ENCODE measurements at places on chromosomes 4 and X.

DNA sequence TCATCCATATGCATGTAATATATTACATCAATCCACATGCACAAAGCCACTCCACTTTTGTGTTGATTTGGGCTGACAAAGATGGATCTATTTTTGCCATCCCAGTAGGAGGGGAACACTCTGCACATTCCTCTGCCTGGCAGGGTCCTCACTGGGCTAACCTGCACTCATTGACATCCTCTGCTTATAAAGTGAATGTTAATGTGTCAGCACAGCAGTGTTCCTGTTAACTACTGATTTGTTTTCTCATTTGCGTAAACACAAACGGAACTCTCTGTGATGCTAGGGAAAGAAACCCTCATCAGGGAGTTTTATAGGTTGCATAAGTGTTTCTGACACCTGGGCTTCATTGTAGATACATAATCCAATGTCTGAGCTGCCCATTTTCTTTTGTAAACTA is 826.0 kb downstream of the RAB28 start:
- no peak for DNase-seq

DNA sequence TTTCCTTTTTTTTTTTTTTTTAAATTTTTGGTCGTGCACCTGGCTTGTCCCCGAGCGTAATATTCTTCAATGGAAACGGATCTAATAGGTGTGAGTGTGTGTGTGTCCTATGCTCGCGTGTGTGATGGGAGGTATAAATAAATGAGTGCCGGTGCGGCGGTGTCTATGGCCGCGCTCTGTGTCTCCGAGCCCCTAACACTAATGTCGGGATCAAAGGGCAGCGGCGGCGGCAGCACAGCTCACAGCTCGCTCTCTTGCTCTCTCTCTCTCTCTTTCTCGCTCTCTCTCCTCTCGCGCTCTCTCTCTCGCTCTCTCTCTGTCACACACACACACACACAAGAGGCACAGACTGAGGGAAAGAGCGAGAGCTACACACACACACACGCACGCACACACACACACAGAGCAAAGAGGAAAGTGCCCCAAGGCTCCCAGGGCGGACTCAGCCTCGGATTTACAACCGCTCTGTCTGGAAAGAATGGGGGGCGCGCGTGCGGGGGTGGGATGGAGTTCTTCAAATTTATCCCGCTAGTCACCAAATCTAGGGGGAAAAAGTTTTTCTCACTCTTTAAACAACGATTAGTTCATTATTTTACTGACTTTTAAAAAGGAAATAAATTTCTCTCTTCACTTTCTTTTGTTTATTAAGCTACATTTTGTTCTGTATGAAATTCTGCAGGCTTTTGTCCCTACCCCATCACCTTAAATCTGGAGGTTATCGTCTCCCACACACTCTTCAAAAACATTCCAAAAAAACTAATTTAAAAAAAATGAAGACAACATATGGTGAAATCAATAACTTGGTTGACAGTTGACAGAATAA is at the start of gene ZNF827:
Gene ZNF827, minus strand, starts transcription at position 206 of the 823 bp plus-strand sequence. CDS start 416 bp downstream, outside the sequence.
- DNase-seq = no peak

GRCh38 chr4:170391066-170391740 is 301.4 kb upstream of the AADAT start:
- no peak for DNase-seq

DNA sequence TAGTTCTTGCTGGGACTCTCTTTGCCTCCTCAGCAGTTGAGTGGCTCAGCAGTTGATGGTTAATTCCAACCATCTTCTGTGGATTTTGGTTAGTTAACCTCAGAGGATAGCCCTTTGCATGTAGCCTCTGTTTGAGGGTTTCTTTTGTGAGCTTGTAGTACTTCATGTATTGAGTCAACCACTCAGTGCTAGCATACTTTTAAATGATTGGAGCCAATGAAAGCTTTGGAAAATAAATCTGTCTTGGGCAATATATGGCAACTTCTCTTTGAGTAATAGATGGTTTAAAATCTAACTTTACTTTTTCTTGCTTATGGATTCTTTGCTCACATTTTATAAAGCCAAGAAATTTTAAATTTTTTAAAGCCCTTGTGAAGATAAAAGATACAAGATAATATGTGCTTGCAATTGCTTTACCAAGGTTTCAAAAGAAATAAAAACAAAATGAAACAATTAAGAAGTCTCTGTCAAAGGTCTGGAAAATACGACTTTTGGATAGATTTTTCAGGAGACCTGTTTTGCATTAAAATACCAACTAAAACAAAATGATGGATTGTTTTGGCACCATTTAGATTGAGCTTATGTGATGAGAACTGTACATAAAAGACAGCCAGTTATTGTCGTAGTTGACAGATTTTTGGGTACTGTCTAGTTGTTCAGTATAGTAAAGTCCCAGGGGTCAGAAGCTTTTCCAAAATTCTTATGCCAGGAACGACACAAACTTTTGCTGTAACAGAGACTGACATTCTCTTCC is 181.9 kb downstream of the SPRY1 start:
- DNase-seq = no peak

DNA sequence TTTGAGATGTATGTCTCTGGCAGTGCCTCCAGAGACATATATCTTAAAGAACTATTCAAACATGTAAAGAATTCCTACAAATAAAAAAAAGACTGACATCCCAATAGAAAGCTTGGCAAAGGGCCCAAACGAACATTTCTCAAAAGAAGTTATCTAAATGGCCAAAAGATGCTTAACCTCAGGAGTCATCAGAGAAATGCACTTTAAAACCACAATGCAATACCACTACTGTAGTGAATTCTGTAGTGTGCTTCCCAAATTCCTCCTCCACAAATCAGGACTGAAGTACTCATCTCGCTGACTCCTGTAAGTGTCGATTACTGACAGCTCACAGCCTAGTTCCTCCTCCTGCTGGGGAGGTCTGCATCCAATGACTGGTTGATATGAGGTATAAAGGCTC is 129.0 kb upstream of the MAMLD1 start:
- no peak for DNase-seq

DNA sequence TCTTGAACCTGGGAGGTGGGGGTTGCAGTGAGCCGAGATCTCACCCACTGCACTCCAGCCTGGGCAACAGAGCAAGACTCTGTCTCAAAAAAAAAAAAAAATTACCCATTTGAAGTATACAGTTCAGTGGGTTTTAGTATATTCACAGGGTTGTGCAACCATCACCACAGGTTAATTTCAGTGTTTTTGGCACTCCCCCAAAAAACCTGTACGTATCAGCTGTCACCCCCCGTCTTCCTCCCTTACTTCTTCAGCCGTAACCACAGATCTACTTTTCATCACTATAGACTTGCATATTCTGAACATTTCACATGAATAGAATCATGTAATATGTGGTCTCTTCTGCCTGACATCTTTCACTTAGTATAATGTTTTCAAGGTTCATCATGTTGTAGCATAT is 11.7 kb upstream of the PTTG2 start:
- no peak for DNase-seq

DNA sequence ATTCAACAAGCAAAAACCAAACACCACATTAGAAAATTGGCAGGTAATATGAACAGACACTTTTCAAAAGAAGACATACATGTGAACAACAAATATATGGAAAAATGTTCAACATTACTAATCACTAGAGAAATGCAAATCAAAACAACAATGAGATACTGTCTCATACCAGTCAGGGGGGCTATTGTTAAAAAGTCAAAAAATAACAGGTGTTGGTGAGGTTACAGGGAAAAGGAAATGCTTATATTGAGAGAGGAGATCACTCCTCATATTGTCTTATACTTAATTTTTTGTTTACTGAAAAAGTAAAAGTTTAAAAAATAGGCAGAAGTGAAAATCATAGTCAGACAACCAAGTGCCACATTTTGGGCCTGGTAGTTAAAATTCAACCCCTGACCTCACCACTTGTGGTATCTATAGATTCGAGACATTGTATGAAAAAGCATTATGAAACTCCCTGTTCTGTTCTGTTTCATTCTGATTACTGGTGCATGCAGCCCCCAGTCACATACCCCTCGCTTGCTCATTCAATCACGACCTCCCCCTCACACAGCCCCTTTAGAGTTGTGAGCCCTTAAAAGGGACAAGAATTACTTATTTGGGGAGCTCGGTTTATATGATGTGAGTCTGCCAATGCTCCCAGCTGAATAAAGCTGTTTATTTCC is 153.7 kb upstream of the FGF16 start:
- DNase-seq = no peak

- DNase-seq = no peak
Observed at GRCh38 chrX:47129899-47130358, 14.6 kb downstream of the NDUFB11 start.

GRCh38 chrX:38563030-38563429 is 1.7 kb downstream of the TSPAN7 start:
- no peak for DNase-seq

DNA sequence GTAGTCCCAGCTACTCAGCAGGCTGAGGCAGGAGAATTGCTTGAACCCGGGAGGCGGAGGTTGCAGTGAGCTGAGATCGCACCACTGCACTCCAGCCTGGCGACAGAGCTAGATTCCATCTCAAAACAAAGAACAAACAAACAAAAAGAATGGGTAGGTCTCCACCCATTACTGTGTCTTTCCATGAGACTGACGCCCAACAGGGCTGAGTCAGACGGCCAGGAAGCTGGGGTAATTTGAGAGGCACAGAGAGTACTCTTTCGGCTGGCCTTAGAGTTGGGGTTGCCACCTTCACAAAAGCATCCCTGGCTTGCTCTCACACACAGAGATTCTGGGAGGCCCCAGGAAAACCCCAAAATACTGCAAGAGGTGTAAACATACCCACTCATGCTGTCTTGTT is 72.0 kb upstream of the DHRSX start:
- DNase-seq = no peak

DNA sequence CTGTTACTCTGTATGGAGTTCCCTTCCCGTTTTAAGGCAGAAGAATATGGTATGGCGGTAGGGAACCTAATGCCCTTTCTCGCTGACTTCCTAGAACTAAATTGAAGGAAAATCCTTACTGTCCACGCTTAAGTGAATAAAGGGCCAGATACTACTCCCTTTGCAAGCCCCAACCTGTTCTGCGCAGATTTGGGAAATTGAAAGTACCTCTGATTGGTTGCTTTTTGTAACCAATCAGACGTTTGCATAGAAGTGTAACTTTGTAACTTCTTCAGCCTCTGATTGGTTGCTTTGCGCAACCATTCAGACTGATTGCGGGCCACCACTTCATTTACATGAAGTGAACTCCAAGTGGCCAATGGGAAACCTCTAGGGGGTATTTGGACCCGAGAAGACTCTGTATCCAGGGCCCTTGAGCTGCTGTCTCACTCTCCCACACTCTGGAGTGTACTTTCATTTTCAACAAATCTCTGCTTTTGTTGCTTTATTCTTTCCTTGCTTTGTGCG is 1.2 kb upstream of the TMEM33 start:
- DNase-seq = no peak

DNA sequence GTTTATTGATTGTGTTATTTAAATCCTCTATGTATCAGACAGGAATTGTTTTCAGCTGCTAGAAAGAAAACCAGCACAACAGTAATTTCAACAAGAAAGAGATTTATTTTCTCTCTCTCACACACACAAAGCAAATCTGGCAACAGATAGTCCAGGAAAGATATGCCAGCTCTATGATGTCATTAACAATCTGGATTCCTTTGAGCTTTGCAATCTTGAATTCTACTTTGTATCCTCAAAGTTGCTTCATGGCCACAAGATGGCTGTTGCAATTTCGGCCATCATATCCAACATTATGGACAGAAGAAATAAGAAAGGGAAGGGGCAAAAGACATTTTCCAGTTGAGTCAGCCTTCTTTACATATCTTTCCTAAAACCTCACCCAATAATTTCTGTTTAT is 19.8 kb upstream of the FMR1 start:
- DNase-seq = no peak

DNA sequence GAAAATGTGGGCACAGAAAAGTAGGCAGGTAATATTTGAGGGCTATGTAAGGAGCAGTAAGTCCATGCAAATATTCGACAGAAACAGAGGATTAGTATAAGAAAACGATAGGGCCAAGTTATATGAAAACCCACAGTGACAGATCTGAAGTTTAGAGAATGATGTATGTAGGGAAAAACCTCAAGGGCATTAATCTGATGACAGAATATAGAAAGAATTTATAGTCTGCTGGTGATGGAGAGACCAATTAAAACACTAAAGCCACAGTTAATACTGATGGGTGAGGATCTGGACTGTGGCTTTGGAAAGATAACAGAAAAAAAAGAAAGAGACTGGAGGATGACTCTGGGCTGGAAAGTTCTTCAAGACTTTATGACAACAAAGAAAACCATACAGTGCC is 169.7 kb downstream of the PALLD start:
- DNase-seq = no peak

GRCh38 chr4:56977321-56978012 is at the start of gene NOA1:
Gene NOA1 (minus strand): TSS chr4:56977606. CDS start chr4:56977585, 21 bp downstream.
- peak; percentile 98 for DNase-seq

GRCh38 chr4:18627447-18628005 is 606.0 kb upstream of the LCORL start:
- DNase-seq = no peak

- no peak for DNase-seq
Observed at GRCh38 chr4:135838889-135839288, 1637.3 kb upstream of the PABPC4L start.

- DNase-seq = no peak
Observed at GRCh38 chr4:24473309-24473721, 111.0 kb downstream of the DHX15 start.

GRCh38 chrX:109939498-109939897 is 63.4 kb upstream of the TMEM164 start:
- no peak for DNase-seq

GRCh38 chr4:27407616-27408015 is 547.0 kb downstream of the STIM2 start:
- no peak for DNase-seq

DNA sequence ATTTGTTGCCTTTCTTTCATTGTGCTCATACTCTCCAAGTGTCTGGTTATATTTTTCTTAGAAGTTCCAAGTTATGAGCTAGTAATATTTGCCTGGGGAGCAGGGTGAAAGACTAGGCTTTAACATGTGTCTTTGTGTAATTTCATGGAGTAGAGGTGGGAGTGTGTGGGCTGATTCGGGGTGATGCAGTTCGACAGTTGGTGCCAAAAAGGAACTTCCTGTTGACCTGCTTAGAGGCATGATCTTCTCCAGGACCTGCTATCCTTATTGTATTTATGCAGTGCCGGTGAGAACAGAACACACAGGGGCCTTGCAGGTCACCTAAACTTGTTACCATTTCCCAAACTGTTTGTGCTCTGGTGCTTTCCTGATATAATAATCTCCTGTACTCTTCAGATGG is 21.2 kb downstream of the USP53 start:
- no peak for DNase-seq

GRCh38 chrX:41133551-41133950 is 48.3 kb downstream of the USP9X start:
- no peak for DNase-seq

DNA sequence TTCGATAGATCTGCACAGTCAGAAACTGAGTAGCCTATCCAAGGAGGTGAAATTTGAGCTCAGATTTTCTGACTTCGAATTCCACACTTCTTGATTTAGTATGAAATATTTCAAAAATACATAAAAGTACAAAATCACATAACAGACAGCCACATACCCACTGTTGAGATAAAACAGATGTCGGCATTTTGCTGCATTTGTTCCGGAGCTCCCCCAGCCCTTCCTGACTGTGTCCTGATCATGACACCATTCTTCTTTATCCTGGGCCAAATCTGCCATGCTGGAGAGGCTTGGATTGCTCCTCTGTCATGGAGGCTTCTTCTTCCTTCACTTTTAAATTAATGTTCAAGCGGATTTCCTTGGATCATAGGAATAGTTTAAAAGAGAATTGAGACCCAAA is 124.2 kb upstream of the RBPJ start:
- no peak for DNase-seq

- DNase-seq = peak; percentile 66
Observed at GRCh38 chr4:156663663-156664062, 307.9 kb downstream of the PDGFC start.

GRCh38 chrX:109357706-109358105 is 124.2 kb downstream of the GUCY2F start:
- no peak for DNase-seq

Data from SK-N-MC (cell line).